GM03348 (cell line): ENCODE measurements at places on chromosomes 3 and 15.

GRCh38 chr15:88649753-88650551, 11.1 kb downstream of the ISG20 start:
- no peak for DNase-seq

DNA sequence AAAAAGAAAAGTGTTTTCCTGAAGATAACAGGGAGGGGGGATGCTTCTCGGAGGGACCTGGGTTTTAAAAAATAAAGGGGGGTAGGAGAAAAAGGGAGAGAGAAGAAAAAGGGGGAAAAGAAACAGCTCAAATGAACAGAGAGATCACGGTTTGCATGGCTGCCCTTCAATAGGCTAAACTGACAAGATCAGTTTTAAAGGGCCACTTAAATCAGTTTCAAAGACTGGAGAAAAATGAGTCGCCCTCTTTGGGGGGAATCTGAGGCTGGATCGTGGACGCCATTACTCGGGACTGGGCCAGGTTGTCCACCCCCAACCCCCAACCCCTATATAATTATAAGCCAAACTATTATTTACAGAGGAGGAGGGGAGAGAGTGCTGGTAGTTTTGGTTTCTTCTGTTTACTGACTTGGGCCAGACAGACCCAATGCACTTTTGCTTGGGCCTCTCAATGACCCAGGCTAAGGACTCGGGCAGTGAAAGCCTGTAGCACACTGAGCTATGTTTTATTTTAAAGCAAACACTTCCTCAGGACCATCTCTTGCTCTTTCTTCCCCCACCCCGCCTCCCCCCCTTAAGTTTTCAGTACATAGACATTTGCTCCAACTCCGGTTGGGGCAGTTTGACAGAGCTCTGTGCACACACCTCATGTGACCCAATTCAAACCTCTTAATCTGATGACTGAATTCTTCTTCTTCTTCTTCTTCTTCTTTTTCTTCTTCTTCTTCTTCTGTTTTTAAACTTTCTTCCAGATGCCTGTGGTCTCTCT, 6.3 kb downstream of the NR2F2 start:
- DNase-seq, result no peak

DNA sequence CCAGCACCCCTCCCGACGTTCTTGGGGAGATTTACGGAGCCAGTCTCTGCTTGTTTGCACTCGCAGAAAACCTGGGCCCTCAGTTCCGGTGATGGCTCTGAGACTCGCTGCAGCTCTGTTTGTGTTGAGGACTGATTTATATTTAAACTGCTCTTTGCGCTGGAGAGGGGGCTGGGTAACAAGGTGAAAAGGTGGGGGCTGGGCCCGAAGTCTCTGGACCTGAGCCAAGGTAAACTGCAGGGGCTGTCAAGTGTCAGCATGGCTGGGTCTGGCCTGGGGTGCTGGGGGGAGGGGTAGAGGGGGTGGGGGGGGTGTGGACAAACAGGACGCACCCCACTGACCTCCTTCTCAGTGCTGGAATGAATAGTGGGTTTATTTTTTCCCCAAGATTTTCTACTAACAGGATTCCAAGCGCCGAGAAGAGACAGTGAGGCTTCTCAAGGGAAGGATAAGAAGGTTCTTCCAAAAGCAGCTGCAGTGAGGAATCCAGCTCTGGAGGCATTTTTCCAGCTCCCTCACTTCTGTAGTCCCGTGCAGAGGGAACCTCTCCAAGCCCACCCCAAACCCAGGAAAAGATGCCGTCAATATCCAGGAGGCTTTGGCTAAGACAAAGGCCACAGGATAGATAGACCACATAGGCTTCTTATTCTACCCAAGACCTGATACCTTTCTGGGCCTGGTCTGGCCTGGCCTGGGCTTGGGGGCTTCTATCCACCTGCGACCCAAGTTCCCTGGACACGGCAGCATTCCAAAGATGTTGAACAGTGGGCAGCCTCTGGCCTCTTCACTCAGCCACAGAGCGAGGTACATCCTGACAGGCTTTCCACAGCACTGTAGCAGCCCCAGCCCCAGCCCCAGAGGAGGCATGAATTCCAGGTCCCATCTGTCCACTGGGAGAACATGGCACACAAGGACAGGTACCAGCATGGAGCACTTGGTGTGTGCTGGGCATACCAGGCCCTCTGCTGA, 938 bp upstream of the SLCO2A1 start:
- DNase-seq, result peak; percentile 11

DNA sequence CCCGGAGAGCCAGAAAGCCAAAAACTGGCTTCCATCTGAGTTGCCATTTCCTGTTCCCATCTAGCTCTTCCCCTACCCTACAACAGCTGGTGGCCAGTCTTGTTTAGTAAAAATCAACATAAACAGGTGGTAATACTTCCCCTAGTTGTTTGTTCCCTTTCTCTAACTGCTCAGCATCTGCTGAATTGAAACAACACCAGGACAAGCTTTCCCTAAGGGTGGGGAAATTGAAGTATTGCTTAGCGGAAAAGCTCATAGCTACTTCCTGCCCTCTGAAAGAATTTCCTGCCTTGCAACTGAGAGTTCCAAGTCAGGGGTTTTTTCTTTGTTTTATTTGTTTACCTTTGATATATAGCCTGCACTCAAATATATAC, 66.8 kb downstream of the HMG20A start:
- no peak for DNase-seq

GRCh38 chr15:66573719-66574595, 8.2 kb upstream of the LCTL start:
- DNase-seq, result peak; percentile 88

- DNase-seq, result peak; percentile 76
Observed at GRCh38 chr3:107208100-107208499, 169.1 kb upstream of the CCDC54 start.
